Activated naive CD8-positive, alpha-beta T cell treated with anti-CD3 and anti-CD28 coated beads, Interleukin-2, amount 10 ng/mL, durations not matched to agents 7 days and 5 days (primary cell): ENCODE measurements at places on chromosomes 6 and 20.
A peak's percentile ranks its signal among the peaks of the same experiment; 100 is the strongest.

GRCh38 chr6:30922447-30922852 is 8.4 kb downstream of the VARS2 start:
- H3K36me3 ChIP-seq, result peaks cover 17% of the 10 kb centered on the region
- no peaks in the 10 kb centered on the region for H3K27me3 ChIP-seq
- DNase-seq, result no peak
- H3K27ac ChIP-seq, result peak overlapping the region; percentile 34
- H3K4me3 ChIP-seq, result no peak overlapping the region

GRCh38 chr6:56510984-56511531 is 131.6 kb downstream of the DST start:
- H3K36me3 ChIP-seq, result no peaks in the 10 kb centered on the region
- no peak overlapping the region for H3K4me3 ChIP-seq
- H3K4me1 ChIP-seq, result peaks cover 2% of the 10 kb centered on the region

- peaks cover 3% of the 10 kb centered on the region for H3K4me1 ChIP-seq
- H3K27me3 ChIP-seq, result no peaks in the 10 kb centered on the region
- H3K36me3 ChIP-seq, result peaks cover 2% of the 10 kb centered on the region
- no peak overlapping the region for H3K4me3 ChIP-seq
- no peak for DNase-seq
These were observed 199.0 kb downstream of the KCNQ5 start for GRCh38 chr6:72820906-72821305.

GRCh38 chr6:167550941-167551627 is 226.2 kb downstream of the TTLL2 start:
- H3K4me1 ChIP-seq, result no peaks in the 10 kb centered on the region
- no peaks in the 10 kb centered on the region for H3K36me3 ChIP-seq
- H3K4me3 ChIP-seq, result no peak overlapping the region

GRCh38 chr20:56630086-56630493 is 984 bp downstream of the TFAP2C start:
- no peaks in the 10 kb centered on the region for H3K36me3 ChIP-seq
- H3K4me1 ChIP-seq, result peaks cover 4% of the 10 kb centered on the region
- peak overlapping the region; percentile 60 for H3K4me3 ChIP-seq
- peaks cover 83% of the 10 kb centered on the region for H3K27me3 ChIP-seq
